ENCODE measurements at places on chromosomes 6 and 20.

DNA sequence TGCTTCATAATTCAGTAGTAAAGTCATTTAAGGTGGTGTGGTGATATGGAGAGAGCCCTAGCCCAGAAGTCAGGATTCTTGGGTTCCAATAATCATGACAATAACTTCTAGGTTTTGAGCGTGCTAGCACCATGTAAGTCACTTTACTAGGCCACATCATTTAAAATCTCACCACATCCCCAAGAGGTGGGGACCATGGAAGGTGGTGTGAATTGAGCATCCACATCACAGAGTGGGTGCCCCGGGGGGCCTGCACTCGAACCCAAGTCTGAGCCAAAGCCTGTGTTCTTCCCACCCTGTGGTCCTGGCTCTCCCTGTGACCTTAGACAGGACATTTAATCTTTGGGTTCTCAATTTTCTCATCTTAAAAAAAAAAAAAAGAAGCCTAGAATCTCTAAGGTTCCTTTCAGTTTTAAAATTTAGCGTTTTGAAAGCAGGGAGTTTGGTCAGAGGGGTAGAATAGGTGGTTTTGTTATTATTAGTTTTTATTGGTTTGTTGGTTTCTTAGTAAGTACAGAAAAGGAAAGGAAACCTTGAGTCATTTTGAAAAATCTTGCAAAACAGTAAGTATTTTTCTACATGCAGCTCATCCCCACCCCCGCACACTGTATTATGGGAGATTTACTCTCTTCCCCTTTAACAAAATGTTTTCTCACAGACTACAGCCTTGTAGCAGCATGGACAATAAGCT is 26.4 kb downstream of the ARMC2 start:
- no peak for DNase-seq

DNA sequence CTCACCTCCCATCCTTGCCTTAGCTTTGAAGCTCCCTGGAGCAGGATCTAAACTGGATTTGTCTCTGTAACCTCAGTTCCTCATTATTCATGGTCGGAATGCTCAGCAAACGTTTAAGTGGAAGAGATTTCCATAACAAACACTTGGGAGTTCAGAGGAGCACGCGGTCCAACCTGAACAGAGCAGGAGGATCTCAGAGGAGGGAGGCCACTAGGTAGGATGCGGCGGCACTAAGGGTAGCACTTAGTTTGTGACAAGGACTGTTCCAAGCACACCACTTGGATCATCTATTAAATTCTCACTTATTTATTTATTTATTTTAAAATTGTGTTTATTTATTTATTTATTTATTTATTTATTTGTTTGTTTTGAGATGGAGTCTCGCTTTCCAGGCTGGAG is 13.3 kb upstream of the CCN5 start:
- no peak for DNase-seq

DNA sequence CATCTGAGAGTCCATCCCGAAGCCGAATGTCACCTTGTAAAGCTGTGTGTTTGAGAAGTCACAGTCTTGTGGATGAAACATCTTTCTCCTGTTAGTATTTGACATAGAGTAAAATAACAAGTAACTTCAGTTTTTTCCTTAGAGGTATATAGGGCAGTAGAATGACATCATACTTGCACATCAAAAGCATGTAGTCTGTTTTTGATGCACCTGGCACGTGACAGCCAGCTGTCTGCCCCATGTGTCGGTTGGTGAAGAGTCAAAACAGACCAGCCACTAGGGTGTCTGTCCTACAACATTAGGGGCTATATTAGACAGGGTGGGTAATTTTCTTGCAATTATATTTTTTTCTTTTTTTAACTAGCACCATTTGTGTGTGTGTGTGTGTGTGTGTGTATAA is 70.2 kb downstream of the SNX9 start:
- DNase-seq, result no peak

DNA sequence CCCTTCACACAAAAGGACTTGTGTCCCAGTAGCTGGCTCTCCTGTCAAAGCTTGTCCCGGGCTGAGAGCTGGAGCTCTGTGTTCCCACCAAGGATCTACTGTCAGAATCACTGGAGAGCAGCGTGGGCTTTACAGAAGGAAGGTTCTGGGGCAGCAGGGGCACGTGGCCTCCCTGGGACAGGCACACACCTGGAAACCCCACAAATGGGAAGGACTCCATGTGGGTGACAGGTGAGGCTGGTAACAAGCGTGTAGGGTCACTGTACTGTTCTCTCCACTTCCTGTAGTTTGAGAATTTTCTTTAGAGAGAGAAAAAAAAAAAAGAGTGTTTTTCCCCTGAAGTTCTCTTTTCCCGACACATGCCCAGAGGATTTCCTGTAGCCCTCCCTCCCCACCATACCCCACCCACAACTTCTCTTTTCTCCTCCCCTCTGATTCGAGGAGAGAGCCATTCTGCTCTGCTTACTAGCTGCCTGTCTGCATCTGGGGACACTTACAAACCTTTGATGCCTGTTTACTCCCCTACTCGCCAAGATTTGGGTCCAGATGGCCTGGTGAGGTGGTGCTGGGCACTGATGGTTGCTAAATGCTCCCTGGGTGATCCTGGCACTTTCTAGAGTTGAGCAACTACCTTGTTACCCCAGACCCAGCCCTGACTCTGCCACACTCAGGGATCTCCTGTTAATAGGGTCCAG is 84.1 kb upstream of the SIRPA start:
- no peak for DNase-seq

DNA sequence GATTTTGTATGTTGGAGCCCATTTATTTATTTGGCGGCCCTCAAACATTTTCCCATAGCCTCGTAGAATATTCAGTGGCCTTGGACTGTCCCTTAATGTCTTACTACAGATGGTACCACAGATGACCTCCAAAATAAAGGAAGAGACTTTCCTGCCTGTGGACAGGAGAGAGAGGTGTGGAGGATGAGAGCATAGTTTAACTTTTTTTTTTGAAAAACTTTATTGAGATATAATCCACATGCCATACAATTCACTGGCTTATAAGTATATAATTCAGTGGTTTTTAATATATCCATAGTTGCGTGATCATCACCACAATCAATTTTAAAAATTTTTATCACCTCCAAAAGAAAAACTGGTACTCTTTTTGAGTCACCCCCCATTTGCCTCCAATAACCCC is 4.6 kb upstream of the PPP1R16B start:
- DNase-seq, result no peak

DNA sequence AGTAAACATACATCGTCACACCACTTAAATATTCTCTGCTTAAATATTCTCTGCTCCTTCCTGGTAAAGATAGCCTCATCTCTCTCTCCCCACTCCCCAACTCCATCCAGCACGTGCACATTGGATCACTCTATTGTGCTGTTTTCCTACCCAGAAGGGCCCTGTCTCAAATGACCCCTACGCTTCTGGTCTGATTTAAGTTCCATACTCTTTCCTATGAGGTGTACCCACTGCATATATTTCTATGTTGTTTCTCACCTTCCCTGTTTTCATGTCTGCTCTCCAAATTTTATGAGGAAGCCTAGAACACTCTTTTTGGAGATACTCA is 53.7 kb downstream of the HFE start:
- no peak for DNase-seq
